Smooth muscle cell of the coronary artery (primary cell): ENCODE measurements at places on chromosomes 16 and 17. TPM values are rescaled to one million over a fixed set of nuclear protein-coding genes. Genes with fewer than 3 reads are reported as not detected.

NPIPB2 gene
- total RNA-seq, result 1.4 and 2.0 TPM in 2 replicates

ADAMTS18 gene
- 0.12 and 0.38 TPM in 2 replicates for total RNA-seq

HOXB3 gene
- 0.59 and 2.6 TPM in 2 replicates for total RNA-seq

EME1 gene
- total RNA-seq, result 0.59 and 2.6 TPM in 2 replicates

PPP1R27 gene
- 0.15 TPM in 1 of 2 replicates, not detected in the other for total RNA-seq

FOXK2 gene
- total RNA-seq, result 15.2 and 24.5 TPM in 2 replicates

HBQ1 gene
- total RNA-seq, result not detected in 2 replicates

CES3 gene
- under 0.01 and 0.38 TPM in 2 replicates for total RNA-seq

ENPP7 gene
- total RNA-seq, result not detected in 2 replicates

HGS gene
- 53.1 and 66.2 TPM in 2 replicates for total RNA-seq

FSCN2 gene
- 1.1 and 3.2 TPM in 2 replicates for total RNA-seq

RPA1 gene
- total RNA-seq, result 36.0 and 55.3 TPM in 2 replicates

HSD17B2 gene
- total RNA-seq, result 0.35 TPM in 1 of 2 replicates, not detected in the other

KRTAP3-2 gene
- total RNA-seq, result not detected in 2 replicates

ACE gene
- total RNA-seq, result 2.0 and 12.4 TPM in 2 replicates

KIF19 gene
- 1.1 TPM in 1 of 2 replicates, not detected in the other for total RNA-seq

CX3CL1 gene
- total RNA-seq, result 0.23 and 0.83 TPM in 2 replicates

NUP88 gene
- total RNA-seq, result 54.3 and 73.6 TPM in 2 replicates
